Endodermal cell (in vitro differentiated cells): ENCODE measurements at places on chromosomes 5 and 9.
A peak's percentile ranks its signal among the peaks of the same experiment; 100 is the strongest.

DNA sequence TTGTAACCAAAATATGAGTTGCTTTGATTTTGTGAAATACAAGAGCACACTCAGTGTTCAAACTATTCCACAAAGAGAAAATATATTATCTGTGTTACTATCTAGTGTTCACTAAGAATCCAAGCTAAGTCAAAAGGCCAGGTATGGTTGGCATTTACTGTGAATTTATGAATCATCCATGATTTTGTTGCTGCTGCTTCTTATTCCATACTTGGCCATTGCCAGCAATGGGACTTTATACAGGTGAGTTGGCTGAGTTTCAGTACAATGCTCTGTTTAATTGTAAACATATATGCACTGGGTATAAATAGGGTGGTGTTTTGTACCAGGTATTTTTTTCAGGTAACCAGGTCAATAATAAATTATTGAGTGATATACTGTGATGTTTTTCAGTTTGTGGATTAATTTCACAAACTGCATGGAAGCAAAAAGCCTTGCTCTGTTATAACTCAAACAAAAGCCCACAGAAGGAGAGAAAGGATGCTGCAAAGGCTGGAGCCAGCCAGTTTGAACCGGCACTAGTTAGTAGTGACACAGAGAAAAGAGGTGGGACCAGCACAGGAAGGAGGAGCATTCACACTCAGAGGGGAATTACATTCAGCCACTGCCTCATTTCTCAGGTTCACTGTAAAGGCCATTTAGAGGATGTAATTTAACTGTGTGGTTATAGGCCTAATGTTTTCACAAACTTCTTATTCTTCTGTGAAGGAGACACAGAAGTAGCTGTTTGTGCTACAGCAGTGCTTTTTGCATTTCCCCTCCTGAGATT lies 381.8 kb downstream of the ADGRV1 start:
- peak; percentile 73 for DNase-seq
- peak overlapping the region; percentile 75 for H3K27ac ChIP-seq
- no peaks in the 10 kb centered on the region for H3K4me1 ChIP-seq
- H3K4me3 ChIP-seq: no peak overlapping the region
- no peaks in the 10 kb centered on the region for H3K36me3 ChIP-seq
- no peaks in the 10 kb centered on the region for H3K27me3 ChIP-seq

GRCh38 chr5:96663608-96664007 lies 1.4 kb downstream of the CAST start:
- no peaks in the 10 kb centered on the region for H3K36me3 ChIP-seq
- DNase-seq: no peak
- H3K27me3 ChIP-seq: peaks cover 70% of the 10 kb centered on the region

DNA sequence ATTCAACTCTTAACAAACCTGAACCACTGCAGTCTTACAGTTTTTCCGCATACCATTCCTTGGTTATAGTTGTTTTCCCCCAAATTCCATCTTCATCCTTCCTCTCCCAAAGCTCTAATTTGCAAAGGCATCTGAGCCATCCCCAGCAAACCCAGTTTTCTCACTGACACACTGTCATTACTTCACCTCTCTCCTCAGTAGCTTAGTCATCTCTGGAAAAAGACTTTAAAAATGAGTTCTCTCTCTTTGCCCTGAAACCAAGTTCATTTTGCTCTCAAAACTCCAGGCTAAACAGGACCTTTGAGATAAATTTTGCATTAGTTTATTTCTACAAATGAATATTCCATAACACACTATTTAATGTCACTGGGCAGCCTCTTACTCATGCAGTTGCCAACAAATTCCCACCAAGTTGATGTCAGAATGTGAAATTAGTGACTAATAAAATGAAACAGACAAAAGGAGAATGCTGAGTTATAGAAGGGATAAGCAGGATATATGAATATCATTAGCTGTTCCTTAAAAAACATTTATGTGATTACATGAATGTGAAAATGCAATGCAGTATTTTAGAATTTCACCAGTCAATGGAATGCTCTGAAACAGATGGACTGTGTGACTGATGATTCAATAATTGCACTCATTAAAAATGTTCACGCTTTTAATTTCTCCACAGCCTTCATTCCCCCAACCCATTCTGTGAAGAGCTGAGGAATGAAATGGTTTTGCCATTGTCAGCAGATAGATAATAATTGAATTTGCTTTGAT lies 107.4 kb upstream of the DMAC1 start:
- no peaks in the 10 kb centered on the region for H3K4me1 ChIP-seq
- H3K4me3 ChIP-seq: no peak overlapping the region
- no peak for DNase-seq
- H3K27me3 ChIP-seq: peaks cover 6% of the 10 kb centered on the region
- H3K27ac ChIP-seq: no peak overlapping the region

DNA sequence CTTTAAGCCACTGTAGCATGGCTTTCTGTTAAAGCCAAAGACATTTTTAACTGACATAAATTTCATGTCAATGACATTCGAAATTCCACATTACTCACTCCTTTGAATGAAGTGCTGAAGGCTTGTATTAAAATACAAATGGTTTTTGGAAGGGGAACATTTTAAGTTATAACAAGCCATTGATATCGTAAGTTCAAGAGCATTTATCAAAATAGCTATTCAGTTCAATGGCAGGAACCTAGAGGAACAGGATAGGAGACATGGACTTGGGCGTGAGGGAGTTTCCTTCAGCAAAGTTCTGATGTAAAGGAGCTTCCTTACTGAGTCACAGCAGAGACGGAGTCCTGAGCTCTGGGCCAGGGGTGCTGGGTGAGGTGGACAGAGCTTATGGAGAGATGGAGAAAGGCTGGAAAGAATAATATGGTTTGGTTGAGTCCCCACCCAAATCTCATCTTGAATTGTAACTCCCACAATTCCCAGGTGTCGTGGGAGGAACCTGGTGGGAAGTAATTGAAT lies 631.8 kb downstream of the BNC2 start:
- no peaks in the 10 kb centered on the region for H3K4me1 ChIP-seq
- no peak overlapping the region for H3K27ac ChIP-seq
- no peaks in the 10 kb centered on the region for H3K27me3 ChIP-seq
- no peaks in the 10 kb centered on the region for H3K36me3 ChIP-seq
- H3K4me3 ChIP-seq: no peak overlapping the region

GRCh38 chr9:127142931-127143464 lies 20.6 kb upstream of the ANGPTL2 start:
- no peak for DNase-seq
- no peaks in the 10 kb centered on the region for H3K4me1 ChIP-seq
- H3K27me3 ChIP-seq: no peaks in the 10 kb centered on the region
- H3K4me3 ChIP-seq: no peak overlapping the region
- H3K27ac ChIP-seq: no peak overlapping the region
- H3K36me3 ChIP-seq: no peaks in the 10 kb centered on the region

DNA sequence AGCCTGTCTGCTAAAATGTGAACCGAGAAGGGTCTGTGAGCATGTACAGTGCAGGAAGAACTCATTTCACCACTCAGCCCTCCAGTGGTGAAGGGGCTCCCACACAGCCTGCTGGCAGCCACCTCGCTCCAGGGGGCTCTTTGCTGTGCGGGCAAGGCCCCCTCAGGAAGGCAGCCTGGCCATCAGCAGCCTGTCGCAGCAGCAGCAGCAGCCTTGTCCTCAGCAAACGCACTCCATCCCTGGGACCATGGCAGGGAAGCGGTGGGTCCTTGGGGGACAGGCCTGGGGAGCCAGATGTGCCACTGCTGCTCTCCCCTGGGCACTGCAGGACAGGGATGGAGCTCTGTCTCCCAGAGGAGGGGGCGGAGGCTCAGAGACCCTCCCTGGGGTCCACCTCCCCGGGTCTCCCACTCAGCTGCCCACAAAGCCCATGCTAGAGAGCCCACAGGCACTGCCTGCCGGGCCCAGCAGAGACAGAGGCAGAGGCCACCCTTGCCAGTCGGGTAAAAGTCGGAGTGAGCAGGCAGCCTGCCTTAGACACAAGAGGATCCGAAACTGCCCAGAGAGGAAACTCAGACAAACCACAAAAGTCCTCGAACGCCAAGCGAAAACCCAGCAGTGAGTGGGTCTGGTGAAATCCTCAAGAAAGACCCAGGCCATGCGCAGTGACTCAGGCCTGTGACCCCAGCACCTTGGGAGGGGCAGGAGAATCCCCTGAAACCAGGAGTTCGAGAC lies 8.0 kb downstream of the BRD3 start:
- H3K36me3 ChIP-seq: peaks cover 15% of the 10 kb centered on the region
- H3K4me3 ChIP-seq: no peak overlapping the region
- H3K27me3 ChIP-seq: no peaks in the 10 kb centered on the region
- peak; percentile 47 for DNase-seq

DNA sequence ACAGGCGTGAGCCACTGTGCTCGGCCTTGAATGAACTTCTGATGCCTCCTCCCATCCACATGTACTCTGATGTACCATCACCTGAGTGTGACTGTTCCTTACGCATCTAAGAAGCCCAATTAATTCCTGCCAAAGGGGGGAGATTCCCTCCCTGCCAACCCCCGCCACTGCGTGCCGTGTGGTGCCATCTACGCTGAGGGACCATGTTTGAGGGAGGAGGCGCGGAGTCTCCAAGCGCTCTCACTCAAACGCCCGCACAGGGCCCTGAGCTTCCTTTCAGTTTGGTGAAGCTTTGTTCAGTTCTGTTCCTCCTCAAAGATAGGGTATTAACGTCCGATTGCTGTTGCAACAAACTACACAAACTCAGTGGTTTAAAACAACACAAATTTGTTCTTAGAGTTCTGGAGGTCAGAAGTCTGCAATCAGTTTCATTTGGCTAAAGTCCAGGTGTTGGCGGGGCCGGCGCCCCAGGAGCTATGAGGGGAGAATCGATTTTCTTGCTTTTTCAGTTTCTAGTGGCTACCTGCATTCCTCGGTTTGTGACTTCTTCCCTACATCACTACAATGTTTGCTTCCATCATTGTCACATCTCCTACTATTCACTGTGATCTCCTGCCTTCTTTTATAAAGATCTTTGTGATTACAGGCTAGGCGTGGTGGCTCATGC lies 13.9 kb upstream of the PRXL2C start:
- DNase-seq: no peak
- no peak overlapping the region for H3K27ac ChIP-seq
- no peaks in the 10 kb centered on the region for H3K36me3 ChIP-seq
- H3K4me1 ChIP-seq: no peaks in the 10 kb centered on the region
- H3K4me3 ChIP-seq: no peak overlapping the region

DNA sequence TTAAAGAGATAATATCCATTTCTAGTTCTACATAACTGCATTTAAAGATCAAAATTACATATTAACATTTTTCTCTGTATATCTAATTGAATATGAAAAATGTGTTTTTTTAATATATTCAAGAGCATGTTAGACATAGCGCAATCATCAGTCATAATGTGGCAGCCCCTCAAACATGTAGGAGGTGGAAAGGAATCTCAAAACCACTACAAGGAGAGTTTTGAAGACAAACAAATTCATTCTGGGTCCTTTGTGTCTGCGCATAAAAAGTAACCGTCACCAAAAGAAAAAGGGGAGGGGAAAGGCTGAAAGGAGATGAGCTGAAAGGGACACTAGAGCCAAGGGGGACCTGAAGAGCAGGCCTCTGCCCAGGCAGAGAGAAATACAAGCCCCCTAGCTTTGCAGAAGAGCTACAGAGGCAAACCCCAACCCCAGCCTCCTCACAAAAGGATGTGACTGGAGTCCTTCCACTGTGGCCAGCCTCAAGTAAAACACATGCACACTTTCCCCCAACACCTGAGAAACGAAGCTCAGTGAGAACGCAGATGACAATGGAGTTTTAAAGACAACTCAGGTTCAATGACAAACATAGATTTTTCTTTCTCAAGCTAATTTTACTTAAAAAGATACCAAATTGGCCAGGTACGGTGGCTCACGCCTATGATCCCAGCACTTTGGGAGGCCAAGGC lies 62.0 kb downstream of the MAPKAP1 start:
- no peaks in the 10 kb centered on the region for H3K36me3 ChIP-seq
- H3K4me3 ChIP-seq: no peak overlapping the region
- no peaks in the 10 kb centered on the region for H3K4me1 ChIP-seq

- DNase-seq: no peak
- no peaks in the 10 kb centered on the region for H3K36me3 ChIP-seq
- no peaks in the 10 kb centered on the region for H3K4me1 ChIP-seq
- H3K27me3 ChIP-seq: no peaks in the 10 kb centered on the region
Measured at GRCh38 chr5:129698661-129699060, 49.2 kb upstream of the MINAR2 start.

GRCh38 chr9:101625876-101626275 lies 31.1 kb upstream of the PPP3R2 start:
- no peaks in the 10 kb centered on the region for H3K27me3 ChIP-seq
- no peaks in the 10 kb centered on the region for H3K36me3 ChIP-seq

GRCh38 chr9:112127281-112127680 lies 47.8 kb downstream of the SUSD1 start:
- no peak overlapping the region for H3K4me3 ChIP-seq
- no peaks in the 10 kb centered on the region for H3K36me3 ChIP-seq
- H3K4me1 ChIP-seq: no peaks in the 10 kb centered on the region
- H3K27me3 ChIP-seq: no peaks in the 10 kb centered on the region

DNA sequence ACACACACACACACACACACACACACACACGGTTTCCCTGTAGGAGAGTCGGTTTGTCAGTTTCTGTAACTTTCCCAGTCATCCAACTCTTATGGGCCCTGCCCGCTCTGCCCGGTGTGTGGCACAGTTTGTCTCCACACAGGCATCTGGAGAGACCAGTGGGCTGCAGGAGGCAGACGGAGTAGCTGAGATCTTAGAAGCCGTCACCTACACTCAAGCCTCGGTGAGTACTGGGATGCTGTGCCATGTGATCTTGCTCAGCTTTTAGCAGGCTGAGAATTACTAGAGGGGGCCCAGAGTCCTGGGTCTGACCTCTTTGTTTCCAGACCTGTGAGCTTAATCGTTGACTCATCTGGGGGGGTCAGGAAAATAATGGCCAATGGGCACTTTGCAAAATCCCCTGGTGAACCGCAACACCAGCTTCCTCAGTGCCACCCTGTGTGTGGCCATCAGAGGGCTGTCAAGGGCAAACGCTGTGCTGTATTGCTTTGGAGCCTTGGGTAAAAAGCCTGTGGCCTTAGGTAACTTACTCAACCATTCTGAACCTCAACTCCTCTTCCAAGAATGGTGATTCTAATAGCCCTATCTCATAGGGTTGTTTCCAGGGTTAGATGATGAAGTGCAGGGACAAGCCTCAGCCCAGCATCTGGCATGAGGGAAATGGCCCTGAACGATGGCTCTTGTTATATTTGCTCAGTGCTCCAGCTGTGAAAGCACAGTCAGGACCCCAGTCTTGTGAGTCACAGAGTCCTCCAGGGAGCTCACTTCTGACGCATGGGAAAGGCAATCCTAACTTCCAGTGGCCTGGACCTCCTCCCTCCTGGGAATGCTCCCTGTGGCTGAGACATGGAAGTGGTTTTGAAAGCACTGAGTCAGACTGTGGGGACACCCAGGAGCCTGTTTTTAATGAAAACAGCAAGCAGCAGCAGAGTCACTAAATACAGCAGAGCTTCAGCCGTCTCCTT lies 45.6 kb downstream of the COL15A1 start:
- H3K36me3 ChIP-seq: no peaks in the 10 kb centered on the region
- no peak overlapping the region for H3K4me3 ChIP-seq
- no peak overlapping the region for H3K27ac ChIP-seq
- no peaks in the 10 kb centered on the region for H3K4me1 ChIP-seq
- peak; percentile 68 for DNase-seq
- no peaks in the 10 kb centered on the region for H3K27me3 ChIP-seq

- peaks cover 83% of the 10 kb centered on the region for H3K36me3 ChIP-seq
- no peak overlapping the region for H3K27ac ChIP-seq
- H3K27me3 ChIP-seq: no peaks in the 10 kb centered on the region
Measured at GRCh38 chr9:114200721-114201300, 45.5 kb downstream of the COL27A1 start.
